ENCODE measurements at places on chromosomes 13 and 19.

- DNase-seq: peak; percentile 46
Measured at GRCh38 chr19:12783291-12783848, 7.9 kb upstream of the JUNB start.

DNA sequence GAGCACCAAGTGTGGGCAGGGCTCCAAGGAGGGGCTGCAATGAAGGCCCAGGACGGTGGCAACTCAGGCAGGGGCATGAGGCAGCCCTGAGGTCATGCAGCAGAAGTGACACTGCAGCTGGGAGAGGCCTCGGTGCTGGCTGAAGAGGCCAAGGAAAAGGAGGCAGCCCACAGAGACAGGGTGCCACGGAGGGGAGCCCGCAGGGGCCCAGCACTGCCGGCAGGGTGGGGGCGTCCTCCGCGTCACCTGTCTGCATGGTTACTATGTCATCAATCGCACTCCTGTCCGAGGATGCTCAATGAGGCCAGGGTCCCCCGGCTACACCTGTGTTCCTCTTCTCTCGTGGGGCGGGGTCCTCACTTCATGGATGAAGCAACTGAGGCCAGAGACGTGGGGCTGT lies 123.1 kb downstream of the TUBA3C start:
- DNase-seq: no peak

GRCh38 chr13:37453246-37453645 lies 145.3 kb downstream of the POSTN start:
- no peak for DNase-seq

DNA sequence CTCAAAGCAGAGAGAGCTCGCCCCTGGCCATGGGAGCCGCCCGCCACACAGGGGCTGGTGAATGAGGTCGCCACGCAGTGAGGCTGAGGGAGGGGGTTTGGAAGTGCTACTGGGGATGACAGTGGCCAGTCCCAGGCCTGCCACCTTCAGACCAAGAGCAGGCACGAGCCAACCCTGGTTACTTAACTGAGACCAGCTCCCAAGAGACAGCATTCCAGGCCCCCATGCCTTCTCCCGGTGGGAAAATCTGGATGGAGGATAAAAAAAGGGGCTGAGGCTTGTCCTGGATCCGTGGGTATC lies 43.3 kb downstream of the RAB20 start:
- no peak for DNase-seq

DNA sequence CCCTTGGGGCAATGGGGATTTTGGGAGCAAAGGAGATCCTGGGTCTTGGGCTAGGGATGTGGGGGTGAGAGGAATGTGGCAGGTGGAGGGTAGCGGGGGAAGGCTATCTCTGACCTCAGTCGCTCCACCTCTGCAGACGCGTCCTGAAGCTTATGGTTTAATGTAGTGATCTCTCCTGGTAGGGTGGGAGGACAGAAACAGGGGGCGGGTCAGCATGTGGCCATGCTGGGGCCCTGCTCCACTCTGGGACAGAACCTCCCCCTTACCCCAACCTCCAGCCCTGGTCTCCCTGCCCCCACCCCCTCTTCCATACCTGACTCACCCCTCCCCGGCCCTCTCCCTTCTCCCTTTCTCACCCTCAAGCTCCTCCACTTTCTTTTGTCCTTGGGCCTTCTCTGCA lies 1.4 kb downstream of the BST2 start:
- no peak for DNase-seq
